Vagina (tissue), 2 donors: ENCODE measurements at places on chromosomes 16 and 17.

DNA sequence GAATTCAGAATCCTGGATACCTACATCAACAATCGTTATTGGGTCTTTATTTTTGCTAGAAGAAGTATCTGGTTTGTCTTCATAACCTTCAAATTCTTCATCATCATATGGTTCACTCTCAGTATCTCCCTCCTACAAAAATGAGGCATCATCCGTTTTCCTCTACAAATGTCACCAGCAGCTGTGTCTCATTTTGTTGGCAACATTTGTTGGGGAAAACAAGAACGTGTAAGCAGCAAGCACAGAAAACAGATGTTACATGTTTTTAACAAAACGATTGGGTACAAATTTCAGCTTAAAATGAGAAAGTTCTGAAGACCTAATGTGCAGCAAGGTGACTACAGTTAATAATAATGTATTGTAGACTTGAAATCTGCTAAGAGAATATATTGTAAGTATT lies 8.7 kb downstream of the CCDC47 start:
- no peaks in the 10 kb centered on the region for H3K27me3 ChIP-seq
- DNase-seq: no peak
- no peaks in the 10 kb centered on the region for H3K36me3 ChIP-seq
- H3K4me3 ChIP-seq: no peak overlapping the region
- no peak overlapping the region for H3K27ac ChIP-seq

DNA sequence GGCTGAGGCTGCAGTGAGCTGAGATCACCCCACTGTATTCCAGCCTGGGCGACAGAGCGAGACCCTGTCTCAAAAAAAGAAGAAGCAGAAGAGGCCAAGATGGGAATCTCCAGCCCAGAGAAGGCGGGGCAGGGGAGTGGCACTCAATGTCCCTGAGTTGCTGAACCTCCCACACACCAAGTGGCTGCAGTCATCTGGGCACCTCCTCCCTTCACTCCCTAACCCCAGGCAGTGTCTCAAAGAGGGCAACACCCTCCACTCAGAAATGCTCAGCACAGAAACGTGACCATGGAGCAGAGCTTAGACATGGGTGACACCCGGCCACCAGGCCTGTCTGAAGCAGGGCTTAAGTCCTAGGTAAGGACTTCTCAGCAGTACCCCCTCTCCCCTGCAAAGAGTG lies 36.3 kb upstream of the BCAR1 start:
- no peaks in the 10 kb centered on the region for H3K36me3 ChIP-seq
- no peak overlapping the region for H3K4me3 ChIP-seq
- DNase-seq: no peak
- H3K27me3 ChIP-seq: no peaks in the 10 kb centered on the region

DNA sequence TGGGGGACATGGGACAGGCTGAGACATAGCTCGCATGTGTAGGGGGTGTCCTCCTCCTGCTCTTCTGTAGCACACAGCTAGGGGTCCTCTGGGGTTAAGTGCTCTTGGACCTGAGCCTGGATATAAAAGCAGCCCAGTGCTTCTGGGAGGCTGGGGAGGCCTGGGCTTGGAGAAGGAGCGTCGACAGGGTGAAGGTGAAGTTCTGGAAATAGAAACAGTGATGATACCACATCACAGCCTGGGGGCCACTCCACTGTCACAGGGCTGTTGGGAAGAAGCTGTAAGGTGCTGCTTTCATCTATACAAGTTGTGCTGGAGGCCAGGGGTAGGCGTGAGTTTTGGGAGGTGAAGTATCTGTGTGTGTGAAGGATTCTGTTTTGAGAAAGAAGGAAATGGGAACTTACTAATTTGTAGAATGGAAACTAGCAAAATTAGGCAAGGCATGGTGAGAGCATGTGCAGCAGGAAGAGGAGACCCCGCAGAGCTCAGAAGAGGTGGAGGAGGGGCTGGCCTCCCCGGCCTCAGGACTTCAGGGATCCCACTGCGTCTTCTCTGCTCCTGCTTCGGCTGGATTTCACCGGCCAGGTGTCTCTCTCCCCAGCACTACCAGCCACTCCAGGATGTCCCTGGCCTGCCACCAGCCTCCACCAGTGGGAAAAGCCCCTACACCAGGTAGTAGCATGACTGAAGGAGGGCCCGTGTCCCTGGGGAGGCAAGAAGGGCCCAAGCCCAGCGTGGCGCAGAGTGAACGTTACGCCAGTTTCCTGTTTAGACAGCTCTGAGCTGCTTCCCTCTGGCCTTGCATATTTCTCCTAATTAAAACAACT lies 19.4 kb downstream of the PLCG2 start:
- no peak overlapping the region for H3K27ac ChIP-seq
- H3K36me3 ChIP-seq: no peaks in the 10 kb centered on the region
- no peaks in the 10 kb centered on the region for H3K27me3 ChIP-seq
- H3K4me1 ChIP-seq: no peaks in the 10 kb centered on the region

DNA sequence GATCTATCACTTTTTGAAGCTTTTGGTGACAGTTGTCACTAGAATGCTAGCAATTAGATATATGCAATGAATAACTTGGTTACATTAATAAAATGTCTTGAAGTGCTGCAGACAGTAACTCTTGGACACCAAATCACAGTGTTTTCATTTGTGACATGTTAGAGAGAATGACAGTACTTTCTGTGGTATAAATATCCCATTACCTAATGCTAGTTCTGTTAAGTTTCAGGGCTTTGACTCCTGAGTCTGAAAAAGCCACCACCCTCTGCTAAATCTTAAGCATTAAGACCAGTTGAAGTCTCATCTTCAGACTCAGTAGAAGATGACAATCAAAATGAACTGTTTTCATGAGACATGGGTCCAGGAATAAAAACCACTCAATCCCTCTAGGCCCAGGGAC lies 10.6 kb upstream of the CPHXL2 start:
- DNase-seq: no peak
- H3K27ac ChIP-seq: no peak overlapping the region
- no peaks in the 10 kb centered on the region for H3K36me3 ChIP-seq
- H3K4me1 ChIP-seq: no peaks in the 10 kb centered on the region

DNA sequence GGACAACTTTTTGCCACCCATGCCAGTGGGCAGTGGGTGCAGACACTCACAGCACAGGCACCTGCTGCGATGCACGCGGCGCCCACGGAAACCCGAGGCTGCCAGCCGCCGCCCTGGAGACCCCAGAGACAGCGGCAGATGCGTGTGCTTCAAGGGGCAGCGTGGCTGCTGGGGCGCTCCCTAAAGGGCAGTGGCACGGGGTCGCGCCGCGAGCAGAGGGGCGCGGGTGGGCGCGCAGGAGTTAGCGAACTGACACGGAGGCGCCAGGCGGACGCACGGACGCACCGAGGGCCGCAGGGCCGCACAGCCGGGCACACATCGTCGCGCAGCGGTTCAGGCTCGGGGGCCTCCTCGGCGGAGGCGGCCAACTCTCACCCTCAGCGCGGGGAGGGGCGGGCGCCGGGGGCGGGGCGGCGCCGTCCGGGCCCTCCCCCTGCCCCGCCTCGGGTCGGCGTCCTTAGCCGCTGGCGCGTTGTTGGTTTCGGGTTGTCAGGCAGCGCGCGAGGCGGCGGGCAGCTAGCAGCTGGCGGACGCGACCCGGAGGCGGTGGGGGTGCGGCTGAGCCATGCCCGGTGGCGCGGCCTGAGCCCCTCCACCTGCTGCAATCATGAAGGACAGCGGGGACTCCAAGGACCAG lies at the start of gene KIF19:
Gene KIF19 (plus strand): TSS at position 484 of the 637 bp plus-strand sequence. CDS start 124 bp downstream, at position 608.
- H3K4me3 ChIP-seq: peak within 1 kb of the TSS; percentile 28
- H3K4me1 ChIP-seq: peaks cover 20% of the 10 kb centered on the region

DNA sequence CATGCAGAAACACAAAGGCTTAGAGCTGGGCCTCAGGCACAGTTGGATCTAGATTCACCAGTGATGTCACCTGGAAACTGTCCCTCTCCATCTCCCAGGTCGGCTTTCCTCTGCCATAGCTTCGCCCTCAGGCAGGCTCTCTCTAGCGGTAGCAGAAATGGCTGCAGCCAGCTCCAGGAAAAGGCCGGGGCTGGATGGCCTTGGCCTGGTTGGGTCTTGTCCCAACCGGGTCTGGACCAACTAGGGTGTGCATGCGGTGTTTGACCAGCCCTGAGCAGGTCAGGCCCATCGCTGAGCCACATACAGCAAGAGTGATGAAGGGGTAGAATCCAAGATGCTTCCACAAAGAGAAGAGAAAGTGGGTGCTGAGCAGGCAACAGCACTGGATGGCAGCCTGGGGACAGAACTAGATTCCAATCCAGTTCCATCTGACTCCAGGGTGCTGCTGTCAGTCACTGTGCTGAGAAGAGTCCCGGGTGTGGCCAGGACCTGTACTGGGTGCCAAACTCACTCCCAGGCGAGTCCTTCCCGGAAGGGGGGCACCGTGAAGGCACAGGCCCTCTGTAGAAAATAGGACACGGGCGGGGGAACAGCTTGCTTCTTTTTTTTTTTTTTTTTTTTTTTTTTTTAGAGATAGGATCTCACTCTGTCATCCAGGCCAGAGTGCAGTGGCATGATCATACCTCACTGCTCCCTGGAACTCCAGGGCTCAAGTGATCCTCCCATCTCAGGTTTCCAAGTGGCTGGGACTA lies 51.8 kb downstream of the SOCS3 start:
- no peaks in the 10 kb centered on the region for H3K27me3 ChIP-seq
- H3K4me1 ChIP-seq: no peaks in the 10 kb centered on the region
- DNase-seq: no peak

- DNase-seq: no peak
- no peak overlapping the region for H3K27ac ChIP-seq
- no peaks in the 10 kb centered on the region for H3K27me3 ChIP-seq
- peaks cover 9% of the 10 kb centered on the region for H3K4me1 ChIP-seq
- H3K4me3 ChIP-seq: no peak overlapping the region
These were observed 100.1 kb downstream of the IRF8 start for GRCh38 chr16:85998868-85999729.

DNA sequence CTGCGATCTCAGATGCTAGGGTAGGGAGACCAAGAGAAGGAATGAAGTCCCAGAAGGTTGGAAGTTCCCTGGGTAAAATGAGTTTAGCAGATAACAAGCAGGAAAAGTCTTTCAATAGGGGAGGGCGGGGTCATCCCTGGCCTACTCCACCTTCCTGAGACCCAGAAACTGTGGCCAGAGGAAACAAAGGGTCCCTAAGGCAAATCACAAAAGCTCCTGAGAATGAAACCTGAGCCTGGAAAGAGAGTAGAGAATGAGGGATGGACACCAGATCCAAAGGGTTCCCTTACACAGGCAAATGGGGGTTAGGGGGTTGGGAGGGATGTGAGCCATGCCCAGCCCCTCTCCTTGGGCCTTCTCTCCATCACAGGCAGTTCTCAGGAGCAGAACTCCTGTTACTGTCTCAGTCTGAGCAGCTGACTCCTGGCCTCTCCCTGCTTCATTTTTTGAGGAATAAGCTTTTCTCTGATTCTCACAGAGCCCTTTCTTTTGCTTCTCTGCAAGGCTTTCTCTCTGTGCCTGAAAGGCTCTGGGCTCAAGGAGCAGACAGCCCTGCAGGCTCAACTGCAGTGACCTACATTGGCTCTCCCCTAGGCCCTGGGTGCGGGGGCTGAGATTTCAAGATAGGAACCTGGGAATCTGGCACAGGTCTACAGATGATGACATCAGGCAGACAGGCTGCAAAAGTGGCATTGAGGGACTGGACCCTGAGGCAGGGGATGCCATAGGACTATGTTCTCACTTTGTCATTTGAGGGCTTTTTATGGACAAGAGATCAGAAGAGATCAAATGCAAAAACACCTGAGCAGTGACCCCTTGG lies 9.8 kb upstream of the NR1D1 start:
- H3K4me3 ChIP-seq: no peak overlapping the region
- H3K36me3 ChIP-seq: no peaks in the 10 kb centered on the region
- H3K27me3 ChIP-seq: no peaks in the 10 kb centered on the region
- H3K4me1 ChIP-seq: peaks cover 93% of the 10 kb centered on the region
- DNase-seq: peak; percentile 90

DNA sequence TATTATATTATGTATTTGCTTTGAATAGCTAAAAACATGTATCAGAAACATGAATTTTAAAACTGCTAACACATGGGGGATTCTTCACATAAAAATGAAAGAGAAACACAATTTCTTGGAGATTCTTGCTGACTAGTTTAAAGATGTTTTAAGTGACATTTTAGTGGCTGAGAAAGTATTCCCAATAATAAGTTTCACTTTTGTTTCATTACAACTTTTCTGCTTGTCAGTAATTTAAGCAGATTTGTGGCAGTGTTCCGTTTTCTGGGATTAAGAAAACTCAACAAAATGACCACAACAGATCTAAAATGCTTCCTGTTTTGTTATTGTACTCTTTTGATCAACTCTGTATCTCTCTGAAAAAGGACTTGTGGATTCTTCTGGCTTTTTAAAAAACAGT lies 75.9 kb downstream of the NLK start:
- no peak overlapping the region for H3K4me3 ChIP-seq
- H3K4me1 ChIP-seq: peaks cover 6% of the 10 kb centered on the region
- no peak for DNase-seq
- no peaks in the 10 kb centered on the region for H3K36me3 ChIP-seq

DNA sequence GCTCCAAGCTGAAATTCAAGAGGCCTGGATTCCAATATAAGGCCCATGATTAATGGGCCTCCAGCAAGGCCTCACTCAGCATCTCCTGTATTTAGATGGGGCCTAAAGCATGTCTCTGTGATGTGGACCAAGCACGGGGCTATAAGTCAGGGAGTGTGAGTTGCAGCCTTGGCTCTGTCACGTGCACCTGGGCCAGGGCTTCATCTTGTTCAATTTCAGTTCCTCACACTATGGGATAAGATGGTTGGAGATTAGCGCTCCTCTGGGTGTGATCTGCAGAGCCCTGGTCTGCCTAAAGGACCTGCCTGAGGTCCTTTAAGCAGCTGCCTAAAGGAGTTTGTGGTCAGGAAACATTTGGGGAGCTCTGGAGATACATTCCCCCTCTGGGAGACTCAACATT lies 25.2 kb downstream of the KLHL36 start:
- H3K4me1 ChIP-seq: no peaks in the 10 kb centered on the region
- H3K27me3 ChIP-seq: no peaks in the 10 kb centered on the region
- H3K27ac ChIP-seq: no peak overlapping the region

- H3K4me1 ChIP-seq: no peaks in the 10 kb centered on the region
- no peak overlapping the region for H3K27ac ChIP-seq
- H3K36me3 ChIP-seq: no peaks in the 10 kb centered on the region
- no peak for DNase-seq
These were observed 365.7 kb upstream of the RBFOX1 start for GRCh38 chr16:6966925-6967324.

- H3K4me3 ChIP-seq: no peak within 1 kb of the TSS
- H3K4me1 ChIP-seq: peaks cover 20% of the 10 kb centered on the region
- no peaks in the 10 kb centered on the region for H3K36me3 ChIP-seq
- H3K27ac ChIP-seq: no peak within 1 kb of the TSS
These were observed at the start of gene SERPINF2 for GRCh38 chr17:1742371-1743087. TSS of gene SERPINF2 (plus strand) at chr17:1742871. CDS start at chr17:1744996, 2,125 bp downstream.

DNA sequence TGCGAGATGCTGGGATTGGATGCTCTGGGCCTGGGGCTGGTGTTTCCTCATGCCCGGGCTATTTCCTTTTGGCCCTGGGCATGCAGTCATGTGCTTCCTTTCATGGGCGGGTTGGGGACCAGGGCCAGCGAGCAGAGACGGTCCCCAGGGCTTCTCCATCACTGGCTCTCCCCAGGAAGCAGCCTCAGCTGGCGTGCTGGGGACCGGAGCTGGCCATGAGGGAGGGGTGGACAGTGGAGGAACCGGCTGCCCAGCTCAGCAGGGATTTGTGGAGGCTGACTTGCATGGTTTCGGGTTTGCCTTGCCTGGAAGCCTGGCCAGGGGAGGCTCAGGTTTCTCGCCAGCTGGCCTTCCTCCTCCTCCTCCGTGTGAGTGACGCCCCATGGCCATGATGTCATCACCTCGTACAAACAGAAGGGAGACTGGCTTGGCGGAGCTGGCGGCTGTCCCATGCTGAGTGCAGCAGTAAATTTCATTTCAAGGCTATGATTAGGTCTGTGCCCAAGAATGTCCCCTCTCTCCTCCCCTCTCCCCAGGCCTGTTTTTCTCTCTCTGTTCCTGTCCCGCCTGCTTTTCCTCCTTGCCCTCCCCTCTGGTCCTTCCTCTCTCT lies 8.9 kb upstream of the TIMP2 start:
- no peaks in the 10 kb centered on the region for H3K36me3 ChIP-seq
- peaks cover 44% of the 10 kb centered on the region for H3K4me1 ChIP-seq
- H3K27ac ChIP-seq: peak overlapping the region; percentile 98
- no peaks in the 10 kb centered on the region for H3K27me3 ChIP-seq
